ENCODE measurements at places on chromosomes 2 and 18. TPM values are rescaled to one million over a fixed set of nuclear protein-coding genes. Genes with fewer than 3 reads are reported as not detected.

GTF2A1L gene
- 0.76 TPM for total RNA-seq

GRCh38 chr2:196638765-196639164, 750 bp upstream of the CCDC150 start:
- H3K4me1 ChIP-seq, result peaks cover 4% of the 10 kb centered on the region
- H3K36me3 ChIP-seq, result no peaks in the 10 kb centered on the region
- H3K27ac ChIP-seq, result no peak overlapping the region
- H3K4me3 ChIP-seq, result peak overlapping the region; percentile 64

DNA sequence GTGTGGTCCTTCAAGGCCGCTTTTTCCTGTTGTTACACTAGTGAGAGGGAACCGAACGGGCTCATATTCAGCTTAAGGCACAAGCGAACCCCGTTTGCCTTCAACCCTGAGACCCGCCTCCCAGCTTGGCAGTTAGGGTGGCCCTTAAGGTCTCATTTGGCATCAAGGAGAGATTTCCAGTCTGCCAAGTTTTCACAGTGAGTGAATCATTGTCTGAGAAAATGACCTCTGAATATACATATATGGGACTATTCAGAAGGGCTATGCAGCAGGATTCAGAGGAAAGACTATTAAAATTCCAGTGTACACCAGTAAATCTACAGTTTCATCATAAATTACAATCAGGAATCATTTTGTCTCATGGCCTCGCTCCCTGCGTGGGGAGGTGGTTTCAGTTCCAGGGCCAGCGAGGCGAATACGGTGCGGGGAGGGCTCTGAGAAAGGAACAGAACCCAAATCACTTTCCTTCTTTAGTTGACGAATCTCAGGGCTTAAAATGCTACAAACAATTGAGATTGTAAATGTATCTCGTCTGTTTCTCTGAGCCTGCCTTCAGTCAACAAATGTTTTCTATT, 231.4 kb downstream of the FAM210A start:
- H3K27ac ChIP-seq, result no peak overlapping the region
- H3K4me3 ChIP-seq, result no peak overlapping the region
- H3K4me1 ChIP-seq, result no peaks in the 10 kb centered on the region
- no peaks in the 10 kb centered on the region for H3K36me3 ChIP-seq
- H3K27me3 ChIP-seq, result no peaks in the 10 kb centered on the region

- H3K27me3 ChIP-seq, result no peaks in the 10 kb centered on the region
- no peak overlapping the region for H3K4me3 ChIP-seq
- H3K27ac ChIP-seq, result no peak overlapping the region
Measured at GRCh38 chr2:8720741-8721140, 38.9 kb downstream of the ID2 start.

PPP1R1C gene
- total RNA-seq, result 2.5 TPM

- no peaks in the 10 kb centered on the region for H3K4me1 ChIP-seq
- DNase-seq, result no peak
- no peaks in the 10 kb centered on the region for H3K27me3 ChIP-seq
Measured at GRCh38 chr18:39660141-39660540, 2094.5 kb upstream of the CELF4 start.

DNA sequence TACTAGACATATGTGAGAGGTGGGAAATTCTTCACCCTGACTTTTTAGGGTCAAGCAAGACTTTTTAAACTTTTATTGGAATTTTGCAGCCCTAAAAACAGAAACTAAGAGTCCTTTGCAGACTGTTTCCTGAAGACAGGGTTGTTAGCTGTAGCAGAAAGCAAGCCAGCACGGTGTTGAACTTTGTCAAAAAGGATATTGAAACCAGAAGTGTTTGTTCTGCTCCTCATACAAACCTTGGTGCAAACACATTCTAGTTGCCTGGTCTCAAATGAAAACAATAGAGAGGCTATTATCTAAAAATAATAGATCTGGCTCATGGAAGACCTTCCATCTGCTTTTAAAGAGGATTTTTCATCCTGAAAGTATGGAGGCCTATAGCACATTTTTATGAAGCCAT, 65.8 kb upstream of the IGFBP5 start:
- no peaks in the 10 kb centered on the region for H3K4me1 ChIP-seq
- H3K27me3 ChIP-seq, result no peaks in the 10 kb centered on the region
- no peak overlapping the region for H3K27ac ChIP-seq
- no peak overlapping the region for H3K4me3 ChIP-seq
- H3K36me3 ChIP-seq, result no peaks in the 10 kb centered on the region

PLEKHH2 gene
- total RNA-seq, result 25.0 TPM

SERPINB12 gene
- not detected for total RNA-seq

VAMP5 gene
- total RNA-seq, result 46.0 TPM

- no peak for DNase-seq
- H3K27ac ChIP-seq, result no peak overlapping the region
- no peaks in the 10 kb centered on the region for H3K27me3 ChIP-seq
- no peak overlapping the region for H3K4me3 ChIP-seq
Measured at GRCh38 chr2:64391424-64391823, 62.5 kb upstream of the LGALSL start.

DNA sequence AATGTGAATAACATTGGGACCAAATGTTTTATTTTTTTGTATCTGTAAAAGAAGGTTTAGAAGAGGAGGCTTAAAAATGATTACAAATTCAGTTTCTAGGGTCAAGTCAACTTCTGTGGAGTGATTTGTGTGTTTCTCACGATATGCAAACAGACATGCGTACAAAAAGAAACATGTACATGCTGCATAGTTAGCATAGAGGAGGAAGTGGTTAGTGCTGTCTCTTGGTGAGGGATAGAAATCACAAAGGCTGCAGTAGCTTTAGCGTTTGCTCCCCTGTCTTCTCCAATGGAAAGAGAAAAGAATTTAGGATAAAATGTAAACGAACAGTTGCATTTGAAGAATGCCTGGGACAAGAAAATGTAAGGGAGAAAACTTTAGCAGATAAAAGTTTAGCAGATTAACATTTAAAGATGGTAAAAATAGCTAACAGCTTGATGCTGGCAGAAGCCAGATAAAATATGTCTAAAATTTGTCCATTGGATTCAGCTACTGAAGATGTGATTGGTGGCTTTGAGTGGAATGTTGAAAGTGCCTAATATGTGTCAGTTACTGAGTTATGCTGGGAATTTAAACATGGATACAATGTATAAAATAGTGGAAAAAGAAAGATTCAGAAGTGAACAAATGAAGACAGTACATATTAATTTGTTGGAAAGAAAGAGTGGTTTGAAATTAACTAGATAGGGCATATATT, 44.9 kb downstream of the MALT1 start:
- H3K27ac ChIP-seq, result no peak overlapping the region
- H3K27me3 ChIP-seq, result no peaks in the 10 kb centered on the region
- no peak for DNase-seq
- H3K4me1 ChIP-seq, result no peaks in the 10 kb centered on the region
- H3K36me3 ChIP-seq, result peaks cover 13% of the 10 kb centered on the region

DNA sequence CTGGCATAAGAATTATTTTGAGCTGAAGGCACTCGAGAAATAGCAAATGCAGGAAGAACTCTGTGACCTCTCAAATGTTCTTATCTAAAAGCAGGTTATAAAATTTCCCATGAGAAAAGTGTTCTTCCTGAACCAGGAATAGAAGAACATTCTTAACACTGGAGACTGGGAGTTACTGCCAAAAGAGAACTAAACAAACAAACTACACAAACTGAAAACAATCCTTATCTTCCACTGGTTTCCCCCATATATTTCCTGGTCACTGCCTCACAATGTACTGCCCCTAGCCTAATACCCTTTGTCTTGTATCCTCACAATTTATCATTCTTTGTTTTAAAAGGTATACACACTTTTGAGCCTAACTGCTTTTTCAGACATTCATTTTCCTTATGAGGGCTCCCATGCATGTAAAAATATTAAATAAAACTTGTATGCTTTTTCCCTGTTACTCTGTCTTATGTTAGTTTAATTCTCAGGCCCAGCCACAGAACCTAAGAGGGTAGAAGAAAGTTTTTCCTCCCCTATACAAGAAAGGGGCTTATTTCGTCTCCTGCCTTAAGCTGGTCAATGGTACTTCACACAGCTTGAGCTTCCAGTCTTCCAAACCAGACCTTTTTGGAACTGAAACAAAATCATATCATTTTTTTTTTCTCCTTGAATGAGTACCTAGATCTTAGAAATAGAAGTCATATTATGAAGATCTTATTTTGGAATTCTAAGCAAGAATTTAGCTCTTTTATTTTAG, 110.6 kb downstream of the MSTN start:
- H3K27me3 ChIP-seq, result no peaks in the 10 kb centered on the region
- DNase-seq, result no peak
- no peak overlapping the region for H3K4me3 ChIP-seq
- H3K27ac ChIP-seq, result no peak overlapping the region
- H3K4me1 ChIP-seq, result no peaks in the 10 kb centered on the region

- H3K27me3 ChIP-seq, result no peaks in the 10 kb centered on the region
- no peaks in the 10 kb centered on the region for H3K4me1 ChIP-seq
- H3K36me3 ChIP-seq, result no peaks in the 10 kb centered on the region
Measured at GRCh38 chr2:233321166-233321565, 13.6 kb downstream of the SAG start.

- no peaks in the 10 kb centered on the region for H3K4me1 ChIP-seq
- no peak overlapping the region for H3K27ac ChIP-seq
- no peak for DNase-seq
- no peaks in the 10 kb centered on the region for H3K36me3 ChIP-seq
- H3K4me3 ChIP-seq, result no peak overlapping the region
Measured at GRCh38 chr2:124959581-124959980, 934.5 kb downstream of the CNTNAP5 start.

DNA sequence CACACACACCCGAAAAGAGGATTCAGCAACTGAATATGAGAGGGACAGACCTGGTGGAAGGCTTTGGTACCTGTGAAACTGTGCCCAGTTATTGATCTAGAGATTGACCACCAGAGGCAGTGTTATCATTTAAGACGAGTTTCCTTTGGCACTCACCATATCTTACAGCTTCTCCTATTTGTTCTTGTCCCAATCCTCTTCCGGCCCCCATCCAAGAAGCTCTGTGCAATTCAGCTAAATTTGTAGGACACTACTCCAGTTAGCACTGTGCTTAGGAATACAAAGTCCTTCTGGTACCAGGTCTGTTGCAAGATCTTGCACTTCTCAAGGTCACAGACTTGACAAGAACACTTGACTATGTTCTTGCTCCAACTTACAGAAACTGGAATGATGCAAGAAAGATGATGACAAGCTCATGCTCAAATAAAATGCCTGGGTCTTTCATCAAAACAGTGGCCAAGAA, 177.7 kb downstream of the TMEM247 start:
- no peak for DNase-seq
- no peak overlapping the region for H3K27ac ChIP-seq
- no peaks in the 10 kb centered on the region for H3K36me3 ChIP-seq
- H3K4me3 ChIP-seq, result no peak overlapping the region
- no peaks in the 10 kb centered on the region for H3K27me3 ChIP-seq

DNA sequence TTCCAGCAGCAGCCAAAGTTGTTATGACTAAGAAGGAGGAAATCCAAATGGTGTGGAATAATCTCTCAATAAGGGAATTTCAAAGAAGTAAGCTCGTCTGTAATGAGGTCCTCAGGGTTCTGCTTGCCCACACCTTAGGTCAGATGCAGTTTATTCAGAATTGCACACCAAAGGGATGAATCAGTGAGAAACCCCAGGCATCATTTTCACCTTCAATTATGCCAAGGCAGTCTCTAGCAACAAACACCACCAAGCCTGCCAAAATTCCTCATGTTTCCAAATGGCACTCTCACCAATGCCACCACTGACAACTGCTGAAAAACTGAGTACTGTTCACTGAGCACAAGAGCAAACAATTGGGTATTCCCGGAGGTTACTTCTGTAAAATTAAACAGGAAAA, 43.6 kb downstream of the KCNG3 start:
- H3K27me3 ChIP-seq, result no peaks in the 10 kb centered on the region
- H3K36me3 ChIP-seq, result no peaks in the 10 kb centered on the region
- H3K27ac ChIP-seq, result no peak overlapping the region
- H3K4me3 ChIP-seq, result no peak overlapping the region
- H3K4me1 ChIP-seq, result no peaks in the 10 kb centered on the region

- H3K36me3 ChIP-seq, result no peaks in the 10 kb centered on the region
- no peak overlapping the region for H3K27ac ChIP-seq
- no peak for DNase-seq
- H3K4me1 ChIP-seq, result no peaks in the 10 kb centered on the region
Measured at GRCh38 chr2:63765117-63765516, 76.6 kb upstream of the UGP2 start.

- H3K27ac ChIP-seq, result no peak overlapping the region
- DNase-seq, result no peak
- no peaks in the 10 kb centered on the region for H3K36me3 ChIP-seq
- no peaks in the 10 kb centered on the region for H3K27me3 ChIP-seq
Measured at GRCh38 chr2:208361077-208361441, 45.5 kb upstream of the PTH2R start.

FSIP2 gene
- total RNA-seq, result 1.2 TPM

- no peaks in the 10 kb centered on the region for H3K27me3 ChIP-seq
- no peak overlapping the region for H3K27ac ChIP-seq
- H3K4me1 ChIP-seq, result peaks cover under 1% of the 10 kb centered on the region
- no peaks in the 10 kb centered on the region for H3K36me3 ChIP-seq
- no peak overlapping the region for H3K4me3 ChIP-seq
Measured at GRCh38 chr2:177537636-177538035, 145.1 kb downstream of the AGPS start.

DNA sequence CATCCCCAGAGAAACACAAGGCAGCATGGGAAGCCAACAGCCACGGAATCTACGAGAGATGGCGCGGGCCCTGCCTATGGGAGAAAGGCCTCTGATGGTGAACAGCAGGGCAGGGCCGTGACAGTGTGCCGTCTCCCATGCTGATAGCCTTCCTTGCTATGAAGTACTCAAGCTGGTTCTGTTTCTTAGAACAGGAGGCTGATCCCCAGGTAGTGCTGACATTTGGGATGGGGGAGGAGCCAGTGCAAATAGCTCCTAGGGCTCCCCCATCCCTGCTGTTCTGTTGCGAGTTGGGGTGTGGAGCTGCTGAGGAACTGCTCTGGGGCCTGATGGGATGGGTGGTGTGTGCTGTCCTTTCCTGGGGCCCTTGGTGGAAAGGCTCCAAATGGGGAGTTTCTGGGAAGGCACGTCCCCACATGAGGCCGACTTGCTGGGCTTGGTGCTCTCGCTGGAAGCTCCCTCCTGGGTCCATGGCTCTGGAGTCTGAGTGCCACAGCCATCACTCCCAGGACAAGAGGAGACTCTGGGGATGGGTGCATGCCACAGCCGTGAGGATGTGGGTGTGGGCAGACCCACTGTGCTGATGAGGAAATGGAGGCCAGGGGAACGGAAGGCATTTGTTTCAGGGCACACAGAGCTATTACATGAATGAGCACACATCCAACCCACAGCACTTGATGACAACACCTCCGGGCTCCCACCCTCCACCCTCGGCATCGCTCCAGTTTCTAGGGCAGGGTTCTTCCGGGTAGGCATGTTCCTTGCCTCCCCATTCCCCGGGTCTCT, 246.8 kb downstream of the HDAC4 start:
- H3K27ac ChIP-seq, result no peak overlapping the region
- no peak overlapping the region for H3K4me3 ChIP-seq
- DNase-seq, result no peak

DNA sequence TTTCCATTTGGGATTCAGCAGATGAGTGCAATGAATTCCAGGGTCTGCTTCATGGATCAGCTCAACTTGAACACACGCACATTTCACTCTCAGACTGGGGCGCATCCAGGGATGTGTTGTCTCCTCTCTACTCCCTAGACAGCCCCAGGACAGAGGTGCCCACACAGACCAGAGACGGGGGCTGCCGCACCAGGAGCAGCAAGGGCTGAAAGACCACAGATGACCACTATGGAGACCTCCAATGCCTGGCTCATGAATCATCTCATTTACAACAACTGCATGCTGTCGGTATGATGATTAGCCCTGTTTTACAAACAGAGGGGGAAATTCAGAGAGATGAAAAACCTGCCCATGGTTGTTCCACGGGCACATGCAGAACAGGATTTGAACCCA, 63.1 kb downstream of the CYP26B1 start:
- no peaks in the 10 kb centered on the region for H3K4me1 ChIP-seq
- no peak for DNase-seq
- no peak overlapping the region for H3K27ac ChIP-seq
- no peak overlapping the region for H3K4me3 ChIP-seq
- H3K36me3 ChIP-seq, result no peaks in the 10 kb centered on the region
- H3K27me3 ChIP-seq, result no peaks in the 10 kb centered on the region

RGPD3 gene
- 0.19 TPM for total RNA-seq

NRP2 gene
- total RNA-seq, result 37.7 TPM
